ACHN (cell line): ENCODE measurements at places on chromosomes 5 and 9.

GRCh38 chr5:14440582-14441431, 140.8 kb upstream of the OTULINL start:
- no peak for DNase-seq

GRCh38 chr9:72467766-72468738, 53.4 kb upstream of the TMC1 start:
- no peak for DNase-seq

DNA sequence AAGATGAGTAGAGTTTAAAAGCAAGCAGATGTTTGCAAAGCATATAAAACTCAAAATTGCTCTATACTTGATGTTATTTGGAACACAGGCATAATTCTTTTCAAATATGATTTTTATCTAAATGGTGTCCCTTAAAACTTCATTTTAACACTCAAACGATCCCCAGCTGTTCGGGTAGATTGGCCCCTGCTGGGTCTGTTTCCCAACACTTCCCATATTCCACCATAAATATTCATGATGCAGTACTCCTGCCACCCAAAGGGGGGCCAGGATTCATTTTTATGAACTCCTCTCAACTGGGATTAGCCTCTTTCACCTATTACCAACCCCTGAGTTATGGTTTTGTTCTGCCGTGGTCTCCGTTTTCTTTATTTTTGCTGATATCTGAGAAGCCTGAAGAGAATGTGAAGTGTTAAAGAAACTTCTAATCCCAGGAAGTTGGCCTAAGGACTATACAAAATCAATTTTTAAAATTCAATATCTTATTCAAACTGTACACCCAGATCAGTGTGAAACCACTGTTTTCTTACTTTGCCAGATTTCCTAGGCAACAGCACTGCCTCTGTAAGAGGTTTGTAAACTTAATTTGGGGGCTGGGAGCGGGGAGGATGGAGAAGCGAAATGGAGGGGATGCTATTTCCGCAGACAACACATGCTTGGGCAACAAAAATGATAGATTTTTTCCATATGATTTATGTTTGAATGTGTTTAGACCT, 384.1 kb downstream of the DMRT2 start:
- DNase-seq: no peak

DNA sequence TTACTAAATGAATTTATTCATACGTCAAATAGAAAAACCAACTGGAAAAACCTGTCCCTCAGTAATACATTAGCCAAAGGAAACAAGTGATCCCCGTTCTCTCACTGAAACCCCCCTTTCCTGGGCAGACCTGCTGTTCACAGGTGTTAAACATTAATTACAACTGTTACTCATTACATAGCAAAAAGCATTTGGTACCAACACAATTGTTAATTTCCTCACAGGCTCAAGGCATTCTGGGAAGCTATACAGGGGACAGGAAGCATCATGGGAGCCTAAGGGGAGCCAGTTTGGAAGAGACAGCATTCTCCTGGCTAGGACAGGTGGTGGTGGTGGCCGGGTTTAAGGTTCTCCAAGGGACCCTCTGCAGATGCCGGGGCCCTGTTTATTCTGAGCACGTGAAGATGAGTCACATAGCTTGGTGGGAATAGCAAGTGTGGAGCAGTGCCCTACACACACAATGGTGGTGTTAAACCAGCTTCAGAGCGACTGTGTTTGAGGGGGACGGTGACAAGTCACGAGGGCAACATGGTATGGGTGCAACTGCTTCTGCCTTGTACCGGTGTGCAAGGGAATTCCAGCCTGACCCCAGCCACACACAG, 62.6 kb upstream of the SLC25A51 start:
- DNase-seq: peak; percentile 67

DNA sequence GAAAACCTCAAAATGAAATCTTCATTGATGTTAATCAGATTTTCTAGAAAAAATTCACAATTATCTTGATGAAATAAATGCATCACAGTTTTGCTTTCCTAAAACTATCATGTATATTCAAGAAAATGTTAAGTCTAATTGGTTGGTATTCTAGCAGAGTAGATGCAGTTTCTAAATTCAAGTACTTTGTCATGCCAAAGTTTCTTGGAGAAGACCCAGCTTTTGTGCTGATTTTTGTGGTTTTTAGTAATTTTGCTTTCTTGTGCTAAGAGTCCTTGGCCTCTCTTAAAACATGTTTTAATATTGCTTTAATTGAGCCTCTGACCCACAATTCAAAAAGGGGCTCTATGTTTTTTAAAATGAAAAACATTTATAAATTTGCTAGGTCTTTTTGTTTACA, 924.8 kb upstream of the PTPRD start:
- no peak for DNase-seq

DNA sequence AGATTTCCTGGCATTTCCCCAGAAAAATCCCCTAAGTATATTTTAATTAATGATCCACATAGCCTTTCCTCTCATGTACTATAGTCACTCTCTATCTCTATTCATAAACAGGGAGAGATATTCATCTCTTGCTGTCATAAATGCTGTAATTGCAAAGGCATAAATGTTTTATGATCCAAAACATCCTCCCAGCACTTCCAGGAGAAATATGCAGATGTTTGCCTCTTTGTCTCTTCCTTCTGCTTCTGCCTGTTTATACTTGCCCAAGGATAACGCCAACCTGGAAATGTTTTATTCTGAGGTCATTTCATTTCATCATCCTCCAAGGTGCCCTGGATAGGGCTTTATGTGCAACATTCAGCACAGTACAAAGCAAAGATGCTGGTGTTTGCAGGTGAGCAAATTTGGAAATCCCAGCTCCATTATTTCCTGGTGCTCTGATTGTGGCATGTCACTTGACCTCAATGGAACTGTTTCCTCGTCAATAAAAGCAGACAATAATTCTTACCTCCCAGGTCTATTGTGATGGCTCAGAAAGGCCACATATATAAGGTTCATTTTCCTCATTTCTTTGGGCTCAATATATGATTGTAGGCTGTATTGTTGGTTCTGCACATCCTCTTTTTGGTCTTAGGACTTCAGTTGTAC, 6.9 kb downstream of the TNFSF15 start:
- no peak for DNase-seq

- DNase-seq: no peak
These were observed 345.9 kb upstream of the ITGA1 start for GRCh38 chr5:52441768-52442167.

GRCh38 chr5:4831325-4831724, 308.8 kb upstream of the ADAMTS16 start:
- no peak for DNase-seq

GRCh38 chr5:58121391-58121790, 338.5 kb downstream of the PLK2 start:
- DNase-seq: no peak

GRCh38 chr9:87519461-87519860, 21.8 kb downstream of the DAPK1 start:
- no peak for DNase-seq

DNA sequence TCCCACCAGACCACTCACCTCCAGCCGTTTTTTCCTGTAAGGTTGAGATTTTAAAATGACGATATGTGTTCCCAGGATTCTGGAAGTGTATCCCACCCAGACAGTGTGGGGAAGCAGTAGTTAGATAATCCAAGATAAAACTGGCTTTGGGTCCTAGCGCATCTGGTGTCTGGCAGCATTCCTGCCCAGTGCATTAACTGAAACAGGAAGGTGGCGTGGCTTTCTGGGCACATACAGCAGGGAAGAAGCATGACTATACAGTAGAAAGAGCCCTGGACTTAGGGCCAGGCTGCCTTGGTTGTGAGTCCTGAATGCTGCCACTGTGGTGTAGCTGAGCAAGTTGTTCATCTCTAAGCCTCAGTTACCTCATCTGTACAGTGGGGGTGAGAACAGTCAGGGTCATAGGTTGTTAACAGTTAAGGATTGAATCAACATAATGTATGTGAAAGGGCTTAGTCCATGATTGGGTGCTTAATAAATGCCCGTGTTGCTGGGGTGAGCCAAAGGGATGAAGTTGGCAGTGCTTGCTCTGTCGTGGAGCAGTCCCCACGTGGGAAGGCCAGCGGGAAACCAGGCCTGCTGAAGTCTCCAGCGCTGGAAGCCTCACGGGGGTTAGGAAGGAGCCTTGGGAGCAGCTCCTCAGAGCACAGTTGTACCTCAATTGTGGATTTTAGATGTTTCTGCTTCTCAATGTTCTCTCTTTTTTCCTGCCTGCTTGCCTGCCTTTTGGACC, 18.0 kb downstream of the CLTA start:
- no peak for DNase-seq

DNA sequence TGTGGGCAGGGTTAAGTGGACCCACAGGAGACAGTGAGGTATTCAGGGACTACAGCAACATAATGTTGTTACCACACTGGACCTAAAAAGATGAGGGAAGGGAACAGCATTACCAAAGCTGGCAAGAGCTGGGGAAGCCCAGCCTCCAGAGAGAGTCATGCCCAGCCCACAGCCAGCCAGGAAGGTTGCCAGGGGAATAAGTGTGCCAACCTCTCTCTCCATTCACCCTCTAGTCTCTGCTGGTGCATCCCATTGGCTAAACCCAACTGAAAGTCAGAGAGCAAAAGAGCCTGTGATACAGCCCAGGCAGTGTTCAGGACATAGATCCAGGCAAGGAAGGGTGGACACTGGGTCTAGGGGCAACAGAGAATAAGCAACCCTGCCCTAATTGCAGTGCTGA, 35.8 kb upstream of the AFAP1L1 start:
- DNase-seq: no peak

- no peak for DNase-seq
These were observed 120.5 kb upstream of the CDKN2B start for GRCh38 chr9:22129633-22130032.

DNA sequence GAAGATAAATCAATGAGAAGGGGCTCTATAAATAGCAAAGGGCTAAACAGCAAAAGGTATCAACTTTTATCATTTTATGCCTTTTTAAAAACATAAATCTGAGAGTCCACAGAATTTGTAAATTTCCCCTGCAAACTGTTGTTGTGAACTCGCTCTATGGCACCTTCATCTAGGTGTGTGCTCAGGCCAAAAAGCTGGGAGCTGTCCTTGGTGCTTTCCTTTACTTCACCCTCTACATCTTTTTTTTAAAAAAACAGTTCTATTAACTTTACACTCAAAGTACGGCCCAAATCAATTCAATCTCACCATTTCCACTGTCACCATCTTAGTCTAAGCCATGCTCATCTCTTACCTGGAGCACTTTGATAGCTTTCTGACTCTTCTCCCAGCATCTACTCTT, 108.2 kb upstream of the GPR151 start:
- no peak for DNase-seq

- DNase-seq: no peak
These were observed 4.1 kb upstream of the TUBB4B start for GRCh38 chr9:137236936-137237421.

GRCh38 chr5:61538722-61539501, 206.9 kb downstream of the ZSWIM6 start:
- DNase-seq: no peak

- DNase-seq: no peak
These were observed 144.9 kb downstream of the SGCD start for GRCh38 chr5:156471893-156472292.

- DNase-seq: no peak
These were observed 86.6 kb upstream of the FAM120A start for GRCh38 chr9:93364734-93365426.

- DNase-seq: peak; percentile 72
These were observed 66.8 kb upstream of the ITGA2 start for GRCh38 chr5:52922384-52922783.

- DNase-seq: no peak
These were observed 7.6 kb upstream of the AHRR start for GRCh38 chr5:313806-314376.

DNA sequence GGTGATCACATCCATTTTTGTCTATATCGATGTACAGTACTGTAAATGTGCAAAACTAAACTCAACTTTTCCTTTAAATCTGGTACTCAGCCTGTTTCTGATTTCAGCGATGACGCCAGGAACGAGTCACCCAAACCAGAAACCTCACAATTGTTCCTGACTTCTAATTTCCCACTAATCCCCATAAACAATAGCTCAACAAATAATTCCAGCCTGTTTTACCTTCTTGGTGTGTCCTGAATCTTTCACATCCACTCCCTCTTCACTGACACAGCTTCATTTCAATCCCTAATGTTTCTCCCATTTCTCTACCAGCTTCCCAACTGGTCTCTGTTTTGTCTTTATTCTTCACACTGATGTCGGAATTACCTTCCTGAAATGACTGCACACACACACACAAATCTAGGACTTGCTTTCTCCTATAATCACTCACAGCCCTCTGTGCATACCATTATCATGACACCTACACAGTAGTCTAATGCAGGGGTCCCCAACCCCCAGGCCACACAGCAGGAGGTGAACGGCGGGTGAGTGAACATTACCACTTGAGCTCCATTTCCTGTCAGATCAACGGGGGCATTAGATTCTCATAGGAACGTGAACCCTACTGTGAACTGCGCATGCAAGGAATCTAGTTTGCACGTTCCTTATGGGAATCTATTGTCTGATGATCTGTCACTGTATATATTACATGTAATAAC, 97.8 kb upstream of the SLC30A5 start:
- no peak for DNase-seq
